ENCODE measurements at places on chromosomes 4 and X.
A peak's percentile ranks its signal among the peaks of the same experiment; 100 is the strongest.

GRCh38 chr4:101304916-101305315 lies 42.4 kb downstream of the PPP3CA start:
- no peak for DNase-seq

- DNase-seq: no peak
These were observed 69.0 kb upstream of the HPF1 start for GRCh38 chr4:169826634-169827187.

GRCh38 chr4:161929956-161930355 lies 233.8 kb downstream of the FSTL5 start:
- DNase-seq: no peak

DNA sequence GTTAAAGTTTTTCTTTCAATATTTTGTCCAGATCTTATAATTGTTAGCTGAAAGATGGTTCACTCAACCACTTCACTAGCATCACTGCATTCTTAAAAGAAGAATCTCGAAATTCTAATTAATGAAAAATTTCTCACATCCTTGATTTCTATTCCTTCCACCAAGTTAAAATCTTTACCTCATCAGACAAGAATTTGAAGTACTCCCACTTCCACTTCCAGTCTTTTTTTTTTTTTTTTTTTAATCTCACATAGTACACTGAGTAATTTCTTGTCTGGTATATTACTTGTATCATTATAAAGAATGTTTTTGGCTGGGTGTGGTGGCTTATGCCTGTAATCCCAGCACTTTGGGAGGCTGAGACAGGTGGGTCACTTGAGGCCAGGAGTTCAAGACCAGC lies 73.2 kb downstream of the FBXW7 start:
- no peak for DNase-seq

DNA sequence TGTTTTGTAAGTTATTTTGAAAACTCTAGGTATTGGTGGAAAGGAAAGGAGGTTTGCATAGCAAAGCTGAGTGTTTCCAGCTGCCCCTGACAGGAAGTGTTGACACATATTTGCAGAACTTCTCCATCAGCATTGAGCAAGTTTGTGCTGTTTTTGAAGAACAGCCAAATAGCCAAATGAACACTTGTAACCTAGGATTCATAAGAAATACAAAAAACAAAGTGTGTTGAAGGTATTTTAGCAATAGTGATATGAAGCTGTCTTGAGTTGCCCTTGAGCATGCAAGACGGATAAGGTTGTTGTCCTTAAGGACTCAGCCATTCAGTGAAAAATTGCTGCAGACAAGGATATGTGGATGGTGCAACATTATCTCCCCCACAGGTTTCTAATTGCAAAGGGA lies 68.3 kb upstream of the PGM2 start:
- no peak for DNase-seq

- no peak for DNase-seq
These were observed 11.3 kb downstream of the UBA1 start for GRCh38 chrX:47204970-47205369.

- DNase-seq: no peak
These were observed 77.5 kb upstream of the ELOVL6 start for GRCh38 chr4:110275871-110276270.

DNA sequence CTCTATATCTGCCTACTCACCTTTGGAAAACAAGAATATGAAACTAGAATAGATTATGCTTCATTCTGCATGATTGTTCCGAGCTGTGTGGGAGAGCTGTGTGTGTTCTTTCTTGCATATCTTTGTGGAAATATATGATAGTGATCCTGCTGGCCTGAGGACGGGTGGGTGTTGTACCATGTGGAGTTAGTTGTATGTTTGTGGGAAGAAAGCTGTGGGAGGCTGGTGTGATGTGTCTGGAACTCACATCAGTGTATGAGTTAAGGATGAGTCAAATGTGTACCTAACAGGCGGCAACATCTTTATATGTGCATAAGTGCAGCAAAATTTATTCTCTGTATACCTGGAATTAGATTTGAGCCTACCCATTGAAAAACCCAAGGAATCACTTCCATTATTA lies 208.1 kb upstream of the ADGRL3 start:
- no peak for DNase-seq

DNA sequence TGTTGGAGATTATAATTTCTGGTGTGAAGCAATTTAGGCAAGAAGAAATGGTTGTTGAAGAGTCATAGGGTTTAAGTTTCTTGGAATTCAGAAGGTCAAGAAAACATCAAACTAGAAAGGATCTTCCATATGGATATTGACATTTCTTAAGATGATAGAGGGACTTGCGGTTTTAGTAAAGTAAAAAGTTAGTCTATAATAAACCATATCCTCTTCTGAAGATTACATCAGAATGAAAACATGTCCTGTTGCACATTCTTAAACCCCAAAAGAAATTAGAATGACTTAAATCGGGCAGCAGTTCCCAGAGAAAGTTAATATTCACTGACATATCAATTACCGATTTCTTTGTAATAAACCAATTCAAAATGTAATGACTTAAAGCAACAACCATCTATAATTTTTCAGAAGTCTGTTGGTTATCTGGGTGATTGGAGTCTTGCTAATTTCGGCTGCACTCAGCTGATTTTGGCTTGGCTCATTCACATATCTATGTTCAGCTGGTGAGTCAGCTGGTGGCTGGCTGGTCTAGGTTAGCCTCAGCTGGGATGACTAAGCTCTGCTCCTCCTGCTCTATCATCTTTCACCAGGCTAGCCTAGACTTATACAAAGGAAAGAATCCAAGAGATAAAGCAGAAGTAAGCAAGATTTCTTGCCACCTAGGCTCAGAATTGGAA lies 24.4 kb upstream of the DYNLT3 start:
- DNase-seq: no peak

DNA sequence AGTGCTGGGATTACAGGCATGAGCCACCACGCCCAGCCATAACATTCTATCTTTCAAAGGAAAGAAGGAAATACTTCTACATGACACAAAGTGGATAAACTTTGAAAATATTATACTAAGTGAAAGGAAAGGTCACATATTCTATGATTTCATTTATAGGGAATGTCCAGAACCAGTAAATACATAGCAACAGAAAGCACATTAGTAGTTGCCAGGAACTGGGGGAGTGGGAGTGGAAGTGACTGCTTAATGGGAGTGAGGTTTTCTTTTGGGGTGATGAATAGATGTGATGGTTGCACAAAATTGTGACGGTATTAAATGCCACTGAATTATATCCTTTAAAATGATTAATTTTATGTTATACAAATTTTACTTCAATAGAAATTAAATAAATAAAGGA lies 95.7 kb upstream of the IL15 start:
- DNase-seq: no peak

DNA sequence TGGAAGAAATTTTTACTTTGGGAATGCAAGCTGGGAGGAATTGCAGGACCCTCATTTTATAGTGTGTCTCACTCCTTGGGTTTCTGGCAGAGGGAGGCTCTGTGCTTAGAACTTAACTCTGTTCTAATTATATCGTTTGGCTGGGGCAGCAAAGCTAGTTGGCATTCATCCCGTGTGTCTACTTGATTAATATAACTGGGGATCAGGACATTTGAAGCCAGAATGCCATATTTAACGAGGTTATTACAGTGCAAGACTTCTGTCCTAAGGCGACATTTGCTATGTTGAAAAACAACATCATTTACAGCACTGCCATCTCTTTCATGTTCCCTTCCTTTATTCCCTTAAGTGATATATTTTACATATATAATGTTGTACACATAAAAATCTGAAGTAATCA lies 179.1 kb upstream of the TBC1D9 start:
- peak; percentile 63 for DNase-seq

- DNase-seq: no peak
These were observed 65.3 kb upstream of the DCLK2 start for GRCh38 chr4:150012851-150013360.

- no peak for DNase-seq
These were observed 44.5 kb downstream of the SCFD2 start for GRCh38 chr4:53321151-53321983.

- DNase-seq: no peak
These were observed 449 bp downstream of the CTPS2 start for GRCh38 chrX:16711893-16712547.

GRCh38 chr4:47786958-47787370 lies 50.9 kb downstream of the CORIN start:
- no peak for DNase-seq

DNA sequence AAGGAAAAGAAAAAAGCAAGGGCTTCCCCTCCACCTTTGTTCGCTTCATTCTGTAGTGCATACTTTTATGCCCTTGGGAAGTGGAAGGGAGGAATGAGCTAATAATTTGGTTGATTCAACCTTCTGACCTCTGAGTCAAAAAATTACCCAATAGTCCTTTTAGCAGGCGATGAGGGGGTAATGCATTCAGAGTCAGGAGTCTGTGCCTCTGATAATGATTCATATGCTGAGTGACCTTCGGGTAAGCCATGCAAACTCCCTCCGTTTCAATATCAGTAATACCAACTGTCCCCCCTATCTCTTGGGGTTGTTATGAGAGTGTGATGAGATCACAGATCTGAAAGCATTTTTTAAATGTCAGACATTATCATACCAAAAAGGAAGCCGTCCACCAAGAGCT lies 41.6 kb upstream of the ACSL4 start:
- no peak for DNase-seq

DNA sequence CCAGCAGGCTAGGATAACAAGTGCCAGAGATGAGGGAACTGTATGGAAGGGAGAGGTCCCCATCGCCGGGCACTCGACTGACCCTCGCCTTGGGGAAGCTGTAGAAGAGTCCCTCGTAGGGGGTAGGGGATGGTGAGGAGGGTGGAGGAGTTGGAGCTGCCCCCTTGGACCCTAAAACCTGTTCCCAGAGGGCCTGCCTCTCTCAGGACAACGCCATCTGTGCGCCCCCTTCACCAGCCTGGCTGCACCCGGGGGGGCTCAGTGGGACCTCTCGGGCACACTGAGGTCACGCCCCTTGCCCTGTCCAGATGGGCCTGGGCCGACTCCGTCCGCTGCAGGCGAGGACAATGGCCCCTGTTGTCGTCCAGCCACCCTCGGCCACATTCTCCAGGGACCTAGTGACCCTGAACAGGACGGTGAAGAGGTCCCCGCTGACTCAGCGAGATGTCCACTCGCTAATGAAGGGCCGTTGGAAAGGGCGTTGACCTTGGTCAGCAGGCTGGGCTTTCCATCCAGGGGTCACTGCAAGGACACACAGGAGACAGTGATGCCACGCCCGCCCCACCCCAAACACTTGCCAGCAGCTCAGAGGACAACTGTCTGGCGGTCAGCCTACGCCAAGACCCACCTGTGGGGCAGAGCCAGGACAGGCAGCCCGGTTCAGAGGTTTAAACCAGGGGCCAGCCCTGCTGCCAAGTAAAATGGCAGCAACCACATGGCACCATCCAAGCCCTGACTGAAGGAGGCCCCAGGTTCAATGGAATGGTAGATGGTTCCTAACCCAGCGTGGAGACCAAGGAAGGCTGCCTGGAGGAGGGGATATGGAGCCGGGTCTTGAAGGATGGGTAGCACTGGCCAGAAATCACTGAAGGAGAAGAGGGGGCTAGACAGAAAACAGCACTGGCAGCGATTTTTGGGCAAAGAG lies 51.2 kb downstream of the HMX1 start:
- DNase-seq: no peak

DNA sequence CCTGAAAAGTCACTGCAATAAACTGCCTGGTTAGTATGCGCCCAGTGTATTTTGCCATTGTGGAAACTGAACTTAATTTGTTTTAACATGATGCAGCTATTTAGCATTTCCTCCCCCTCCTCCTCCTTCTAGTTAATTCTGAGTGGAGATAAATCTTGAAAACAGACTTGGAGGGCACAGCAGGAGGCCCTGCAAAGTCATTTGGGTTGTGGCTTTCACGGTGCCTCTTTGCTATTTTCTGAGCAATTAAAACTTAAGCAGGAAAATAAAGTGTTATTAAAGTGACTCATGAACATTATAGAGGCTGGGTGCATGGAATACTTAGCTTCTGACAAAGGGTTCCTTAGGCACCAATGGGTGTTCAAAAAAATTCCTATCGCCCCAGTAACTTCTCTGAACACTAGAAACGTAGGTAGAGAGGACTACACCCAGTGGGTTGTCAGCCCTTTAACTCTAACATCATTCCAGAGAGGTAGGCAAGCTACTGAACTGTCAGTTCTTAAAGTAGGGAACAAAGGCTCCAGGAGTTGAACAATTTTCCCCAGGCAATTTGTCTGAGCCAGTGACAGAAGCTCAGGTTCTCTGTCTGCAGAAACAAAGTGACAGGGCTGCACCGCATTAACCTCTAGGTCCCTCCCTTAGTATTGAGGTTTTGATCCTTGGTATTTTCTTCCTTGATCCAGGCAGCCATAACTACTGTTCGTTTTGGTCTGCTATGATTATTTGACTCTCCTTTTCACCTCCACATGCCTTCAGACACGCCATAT lies 158.3 kb upstream of the KIT start:
- DNase-seq: no peak

DNA sequence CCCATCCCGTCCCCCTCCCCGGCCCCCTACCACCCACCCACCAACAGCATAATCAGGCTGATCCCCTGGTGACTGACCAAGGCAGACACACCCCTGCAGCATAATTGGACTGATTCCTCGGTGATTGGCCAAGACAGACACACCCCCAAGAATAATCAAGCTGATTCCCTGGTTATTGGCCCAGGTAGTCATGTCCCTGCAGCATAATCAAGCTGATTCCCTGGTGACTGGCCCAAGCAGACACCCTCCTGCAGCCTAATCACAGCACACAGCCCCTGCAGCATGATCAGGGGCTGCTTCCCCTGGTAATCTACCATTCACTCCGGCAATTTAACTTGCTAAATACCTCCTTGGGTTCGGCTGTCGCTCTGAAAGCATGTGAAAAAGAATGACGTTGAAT lies 47.5 kb upstream of the STS start:
- DNase-seq: no peak

DNA sequence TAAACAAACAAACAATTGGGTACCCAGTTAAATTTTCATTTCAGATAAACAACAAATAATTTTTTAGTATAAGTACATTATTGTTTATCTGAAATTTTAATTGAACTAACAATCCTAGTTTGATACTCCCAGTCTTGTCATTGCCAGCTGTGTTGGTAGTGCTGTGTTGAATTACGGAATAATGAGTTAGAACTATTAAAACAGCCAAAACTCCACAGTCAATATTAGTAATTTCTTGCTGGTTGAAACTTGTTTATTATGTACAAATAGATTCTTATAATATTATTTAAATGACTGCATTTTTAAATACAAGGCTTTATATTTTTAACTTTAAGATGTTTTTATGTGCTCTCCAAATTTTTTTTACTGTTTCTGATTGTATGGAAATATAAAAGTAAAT lies 2.9 kb downstream of the CXCL8 start:
- no peak for DNase-seq

DNA sequence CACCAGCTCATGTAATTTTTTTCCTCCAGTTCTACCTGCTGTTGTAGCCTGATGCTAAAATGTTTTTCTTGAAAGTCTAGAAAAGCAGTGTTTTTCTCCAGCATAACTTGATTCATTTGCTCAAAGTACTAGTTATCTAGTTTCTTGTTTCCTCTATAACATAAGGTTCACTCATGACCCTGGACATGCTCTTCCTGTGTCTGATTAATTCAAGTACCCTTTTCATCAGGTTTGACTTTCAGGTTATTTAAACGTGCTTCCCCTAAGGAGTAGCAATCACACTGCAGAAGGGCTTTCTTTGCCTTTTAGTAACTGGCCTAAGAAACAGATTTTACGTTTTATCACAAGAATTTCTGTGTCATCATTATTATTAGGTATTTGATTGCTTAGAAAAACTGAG lies 66.8 kb upstream of the EGFL6 start:
- DNase-seq: no peak
